ENCODE measurements at places on chromosomes 12 and 14. TPM values are rescaled to one million over a fixed set of nuclear protein-coding genes. Genes with fewer than 3 reads are reported as not detected.
A peak's percentile ranks its signal among the peaks of the same experiment; 100 is the strongest.

Gene PCED1B
- 18.7 TPM for total RNA-seq

Gene RAPGEF3
- 0.17 TPM for total RNA-seq

Gene GXYLT1
- total RNA-seq, result 8.2 TPM

Gene PTGER2
- 4.3 TPM for total RNA-seq

Gene MYH6
- total RNA-seq, result not detected

Gene SPIC
- not detected for total RNA-seq

- DNase-seq, result no peak
Measured at GRCh38 chr12:123453165-123453564, 4.8 kb upstream of the SNRNP35 start.

- no peak for DNase-seq
Measured at GRCh38 chr12:34400986-34401658, 378.8 kb downstream of the ALG10 start.

GRCh38 chr12:26520869-26521268, 312.1 kb downstream of the ITPR2 start:
- no peak for DNase-seq

DNA sequence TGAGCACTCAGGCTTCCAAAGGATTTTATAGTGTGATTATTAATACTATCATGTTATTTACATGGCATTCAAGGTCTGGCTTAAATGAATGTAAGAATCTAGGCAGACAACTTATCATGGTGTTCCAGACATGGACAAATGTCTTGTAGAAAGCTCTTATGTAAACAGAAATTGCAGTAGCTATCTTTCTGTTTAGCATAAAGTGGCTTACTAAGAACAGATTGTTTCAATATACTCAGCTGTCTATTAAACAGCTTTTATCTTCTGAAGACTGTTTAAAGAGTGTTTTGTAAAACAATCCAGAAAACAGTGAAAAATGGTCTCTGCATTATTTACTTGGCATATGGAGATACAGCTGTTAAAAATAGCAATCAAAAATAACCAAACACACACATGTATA, 1061.8 kb upstream of the SEL1L start:
- DNase-seq, result no peak

GRCh38 chr14:95515596-95516552, 576 bp downstream of the SYNE3 start:
- peak; percentile 67 for DNase-seq

DNA sequence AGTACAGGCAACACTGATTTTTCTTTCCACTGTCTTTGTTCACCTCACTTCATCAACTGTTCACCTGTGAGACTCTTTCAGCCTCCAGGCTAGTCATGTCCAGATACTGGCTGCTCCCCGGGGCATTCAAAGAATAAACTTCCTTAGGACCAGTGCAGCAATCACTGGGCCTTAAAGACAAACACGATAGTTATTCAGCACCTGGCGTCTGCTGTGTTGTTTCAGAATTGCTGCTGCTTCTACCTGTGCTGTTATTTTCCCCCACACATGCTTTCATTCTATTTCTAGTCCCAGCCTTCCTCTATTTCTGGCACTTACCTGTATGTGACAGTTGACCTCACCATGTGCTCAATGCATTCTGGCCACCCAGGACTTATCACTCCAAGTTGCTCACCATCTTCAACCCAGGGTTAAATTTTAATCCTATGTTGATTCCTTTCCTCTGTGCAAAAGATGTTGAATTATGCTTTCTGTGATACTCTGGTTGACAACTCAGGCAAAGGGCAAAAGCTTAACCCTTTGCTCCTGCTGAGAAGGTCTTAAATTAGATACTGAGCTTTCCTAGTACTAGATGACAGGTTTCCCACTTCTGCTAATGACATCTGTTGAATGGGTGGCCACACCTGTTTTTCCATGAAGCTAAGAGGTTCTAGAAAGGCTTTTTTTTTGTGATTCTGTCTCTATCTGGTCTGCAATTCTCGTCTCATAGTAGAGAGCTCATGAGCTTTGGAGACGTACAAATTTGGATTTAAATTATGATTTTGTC, 41.4 kb downstream of the PTPRQ start:
- DNase-seq, result no peak

DNA sequence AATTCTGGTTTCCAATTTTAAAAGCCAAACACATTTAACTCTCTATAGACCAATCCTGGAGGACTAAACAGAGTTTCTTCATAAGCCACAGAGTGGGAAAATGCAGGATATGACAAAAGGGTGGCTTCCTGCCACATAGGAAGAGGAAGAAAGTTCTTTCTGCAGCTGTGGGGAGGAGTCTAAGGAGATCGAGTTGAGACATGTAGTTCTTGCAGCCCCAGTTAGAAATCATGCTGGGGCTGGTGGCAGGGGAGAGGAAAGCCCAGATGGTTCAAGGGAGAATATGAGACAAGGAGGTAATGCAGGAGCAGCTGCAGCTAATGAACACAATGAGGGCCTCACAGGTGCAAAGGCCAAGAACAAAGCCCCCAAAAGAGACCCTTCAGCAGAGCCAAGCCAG, 85.0 kb upstream of the ARID2 start:
- peak; percentile 24 for DNase-seq

DNA sequence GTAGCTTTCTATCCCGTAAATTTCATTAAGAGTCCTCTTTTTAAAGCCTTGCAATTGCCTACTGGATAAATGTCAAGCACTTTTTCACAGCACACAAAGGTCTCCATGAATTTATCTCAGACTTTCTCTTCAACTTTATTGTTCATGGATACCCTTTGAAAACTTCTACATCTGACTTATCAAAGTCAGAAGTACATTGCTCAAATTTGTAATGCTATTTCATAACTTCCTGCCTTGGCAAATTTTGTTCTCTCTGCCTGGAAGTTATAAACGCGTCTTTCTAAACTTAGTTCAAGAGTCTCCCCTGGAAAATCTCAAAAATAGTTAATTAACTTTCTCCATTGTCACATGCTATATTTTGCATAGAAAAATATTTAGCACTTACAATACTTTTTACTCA, 55.9 kb upstream of the RERGL start:
- DNase-seq, result no peak

DNA sequence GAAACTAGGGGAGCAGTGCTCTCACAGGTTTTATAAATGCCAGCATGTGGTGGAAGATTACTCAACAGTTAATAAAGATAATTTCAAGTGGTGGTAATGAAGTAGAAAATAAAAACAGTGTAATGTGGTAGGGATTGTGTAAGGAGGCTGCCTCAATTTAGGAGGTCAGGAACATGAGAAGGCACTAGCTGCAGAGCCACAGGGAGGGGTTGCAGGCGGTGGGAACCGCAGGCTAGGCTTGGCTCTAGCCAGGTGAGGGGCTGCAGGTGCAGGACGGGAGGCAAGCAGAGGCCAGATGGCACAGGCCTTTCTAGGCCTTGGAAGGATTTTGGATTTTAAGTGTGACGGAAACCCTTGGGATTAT, 768 bp downstream of the METTL25 start:
- DNase-seq, result peak; percentile 40

- no peak for DNase-seq
Measured at GRCh38 chr12:90030726-90031125, 322.1 kb upstream of the ATP2B1 start.

DNA sequence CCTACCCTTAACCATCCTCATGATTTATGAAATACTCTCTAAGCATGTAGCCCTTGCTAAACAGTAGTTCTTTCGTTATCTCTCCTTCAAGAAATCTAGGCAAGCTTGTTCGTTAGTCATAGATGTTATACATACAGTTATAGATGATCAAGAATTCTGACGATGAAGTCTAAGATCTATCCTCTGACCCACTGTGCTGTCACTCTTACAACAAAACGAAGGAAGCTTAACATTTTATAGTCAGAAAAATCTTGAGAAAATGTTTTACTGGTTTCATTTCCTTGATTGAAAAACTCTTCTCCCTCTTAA, 68.9 kb downstream of the SPPL3 start:
- DNase-seq, result no peak

DNA sequence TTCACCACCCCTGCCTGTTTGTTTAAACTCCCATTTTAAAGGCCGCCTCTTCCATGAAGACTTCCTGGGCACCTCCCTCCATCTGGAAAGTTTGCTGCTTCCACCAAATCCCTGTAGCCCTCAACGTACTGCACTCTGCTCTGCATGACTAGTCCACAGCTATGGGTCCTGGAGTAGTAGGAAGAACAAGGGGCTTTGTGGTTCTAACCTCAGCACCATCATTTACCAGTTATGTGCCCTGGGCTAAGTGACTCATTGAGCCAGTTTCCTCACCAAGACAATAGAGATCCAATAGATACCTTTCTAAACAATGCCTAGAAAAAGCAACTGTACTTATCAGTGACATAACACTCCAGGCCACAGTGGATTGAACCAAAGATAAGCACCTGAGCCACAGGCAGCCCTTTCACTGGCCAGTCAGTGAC, 8.5 kb upstream of the LTBP2 start:
- DNase-seq, result no peak

- DNase-seq, result no peak
Measured at GRCh38 chr14:46819117-46819516, 167.5 kb upstream of the RPL10L start.

DNA sequence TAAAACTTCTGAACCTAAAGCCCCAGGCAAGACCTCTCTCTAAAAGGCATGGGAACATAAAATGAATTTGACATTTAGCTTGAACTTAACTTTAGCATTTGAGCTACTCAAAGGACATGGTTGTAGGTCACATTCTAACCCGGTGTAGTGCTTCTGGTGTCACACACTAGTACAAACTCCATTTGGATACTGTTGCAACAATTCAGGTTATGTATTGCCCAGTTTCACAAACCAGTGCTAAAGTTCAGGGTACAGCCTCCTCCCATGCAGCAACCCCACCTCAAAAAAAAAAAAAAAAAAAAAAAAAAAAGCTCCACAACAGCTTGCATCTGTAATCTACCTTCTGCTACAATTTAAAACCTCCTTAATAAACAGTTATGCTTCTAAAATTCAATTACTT, 7.8 kb downstream of the PPTC7 start:
- DNase-seq, result no peak

DNA sequence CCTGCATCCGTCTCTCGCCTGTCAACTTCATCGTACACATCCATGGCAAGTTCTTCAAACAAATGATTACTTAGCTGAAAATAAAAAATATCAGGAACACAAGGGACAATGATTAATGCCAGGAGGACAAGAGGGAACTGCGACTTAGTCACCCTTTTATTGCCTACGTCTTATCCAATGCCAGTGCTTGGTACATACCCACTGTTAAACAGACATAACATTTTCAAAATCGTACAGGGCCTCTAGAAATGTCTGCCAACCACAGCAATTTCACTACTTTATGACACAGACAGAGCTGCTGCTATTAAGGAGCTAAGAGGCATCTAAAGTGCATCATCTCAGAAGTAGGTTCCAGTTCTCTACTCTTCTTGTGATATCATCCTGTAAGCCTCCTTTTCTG, 34.6 kb downstream of the GIT2 start:
- DNase-seq, result no peak

DNA sequence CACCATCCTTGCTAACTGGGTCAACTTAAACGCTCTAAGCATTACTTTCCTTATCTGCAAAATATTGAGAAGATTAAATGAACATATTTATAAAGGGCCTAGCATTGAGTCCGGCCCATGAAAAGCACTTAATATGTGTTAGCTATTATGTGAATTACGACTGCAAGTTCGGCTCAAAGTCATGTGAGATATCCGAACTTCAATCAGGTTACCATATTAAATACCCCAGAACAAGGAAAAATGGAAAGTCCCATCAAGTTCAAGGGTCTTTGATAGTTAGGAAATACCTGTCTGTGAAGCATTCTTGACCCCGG, 487 bp upstream of the NRDE2 start:
- DNase-seq, result no peak

GRCh38 chr14:84112589-84112988, 1417.4 kb upstream of the FLRT2 start:
- no peak for DNase-seq

GRCh38 chr12:118608770-118609344, 232.5 kb downstream of the SUDS3 start:
- no peak for DNase-seq

DNA sequence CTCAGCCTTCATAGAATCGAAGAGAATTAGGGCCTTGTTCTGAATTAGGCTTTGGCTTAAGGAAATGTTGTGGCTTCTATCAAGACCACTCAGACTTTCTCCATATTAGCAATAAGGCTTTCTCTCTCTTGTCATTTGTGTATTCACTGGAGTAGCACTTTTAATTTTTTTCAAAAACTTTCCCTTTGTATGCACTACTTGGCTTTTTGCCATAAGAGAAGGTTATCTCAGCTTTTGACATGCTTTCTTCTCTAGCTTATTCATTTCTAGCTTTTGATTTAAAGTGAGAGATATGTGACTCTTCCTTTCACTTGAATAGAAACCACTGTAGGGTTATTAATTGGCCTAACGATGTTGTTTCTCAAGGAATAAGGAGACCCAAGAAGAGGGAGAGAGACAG, 244.2 kb downstream of the GPHN start:
- DNase-seq, result no peak

Data from CD4-positive, alpha-beta T cell (primary cell).